ENCODE measurements at places on chromosomes 7 and 10.

DNA sequence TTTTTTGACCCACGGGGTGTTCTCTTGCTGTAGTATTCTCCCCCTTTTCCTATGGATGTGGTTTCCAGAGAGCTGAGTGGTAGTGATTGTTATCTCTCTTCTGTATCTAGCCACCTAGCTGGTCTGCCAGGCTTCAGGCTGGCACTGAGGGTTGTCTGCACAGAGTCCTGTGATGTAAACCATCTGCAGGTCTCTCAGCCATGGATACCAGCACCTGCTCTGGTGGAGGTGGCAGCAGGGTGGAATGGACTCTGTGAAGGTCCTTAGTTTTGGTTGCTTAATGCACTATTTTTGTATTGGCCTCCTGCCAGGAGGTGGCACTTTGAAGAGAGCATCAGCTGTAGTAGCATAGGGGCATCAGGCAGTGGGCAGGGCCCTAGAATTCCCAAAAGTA lies 851 bp downstream of the HYAL4 start:
- no peak for DNase-seq

DNA sequence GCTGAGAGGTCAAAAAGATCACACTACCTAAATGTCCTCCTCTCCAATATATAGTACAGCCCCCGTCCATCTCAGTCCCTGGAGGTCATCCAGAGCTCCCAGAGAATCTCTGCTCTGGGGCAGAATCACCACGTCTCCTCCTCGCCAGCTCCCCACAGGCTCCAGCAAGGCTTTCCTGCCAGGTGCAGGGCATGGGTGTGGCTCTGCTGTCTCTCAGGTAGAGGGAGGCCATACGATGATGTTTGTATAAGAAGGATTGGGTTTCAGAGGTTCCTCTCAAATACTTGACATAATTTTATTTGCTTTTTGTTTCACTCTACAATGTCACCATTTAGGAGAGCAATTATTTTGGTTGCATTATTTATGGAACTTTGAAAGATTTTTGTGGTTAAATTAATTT lies 98.3 kb upstream of the PRSS58 start:
- DNase-seq, result no peak

DNA sequence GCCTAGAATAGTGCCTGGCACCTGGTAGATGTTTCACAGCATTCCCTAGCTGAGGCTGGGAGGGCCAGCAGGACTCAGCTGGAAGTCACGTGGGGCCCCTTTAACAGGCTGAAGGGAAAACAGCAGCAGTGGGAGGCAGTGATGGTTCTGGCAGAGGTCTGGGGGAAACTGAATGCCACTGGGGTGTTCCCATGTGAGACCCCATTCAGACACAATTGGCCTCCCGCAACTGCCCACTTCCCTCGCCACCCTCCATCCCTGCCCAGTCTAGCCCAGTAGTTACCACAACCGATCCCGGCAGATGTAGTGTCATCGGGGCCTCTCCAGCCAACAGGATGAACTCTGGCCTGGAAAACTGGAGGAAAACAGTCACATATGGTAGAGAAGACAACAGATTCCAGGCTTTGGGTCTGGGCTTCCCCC lies 38.3 kb downstream of the FRMPD2 start:
- no peak for DNase-seq

- no peak for DNase-seq
Observed at GRCh38 chr7:20835111-20835750, 48.5 kb upstream of the SP8 start.

- no peak for DNase-seq
Observed at GRCh38 chr7:140026935-140027334, 35.8 kb downstream of the PARP12 start.

DNA sequence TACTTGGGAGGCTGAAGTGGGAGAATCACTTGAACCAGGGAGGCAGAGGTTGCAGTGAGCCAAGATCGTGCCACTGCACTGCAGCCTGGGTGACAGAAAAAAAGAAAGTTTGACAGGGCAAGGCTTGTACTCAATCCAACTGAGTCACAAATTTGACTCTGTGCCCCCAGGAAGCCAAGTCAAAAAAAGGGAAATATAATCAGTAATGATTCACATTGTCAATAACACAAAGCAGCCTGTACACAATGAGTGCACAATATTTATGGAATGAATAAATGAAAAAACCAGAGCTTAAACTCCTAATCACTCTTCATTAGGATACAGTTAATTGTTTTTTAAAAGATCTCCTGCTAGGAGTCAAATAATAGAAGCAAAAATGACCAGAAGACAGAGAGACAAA lies 6.4 kb downstream of the NAPEPLD start:
- no peak for DNase-seq

DNA sequence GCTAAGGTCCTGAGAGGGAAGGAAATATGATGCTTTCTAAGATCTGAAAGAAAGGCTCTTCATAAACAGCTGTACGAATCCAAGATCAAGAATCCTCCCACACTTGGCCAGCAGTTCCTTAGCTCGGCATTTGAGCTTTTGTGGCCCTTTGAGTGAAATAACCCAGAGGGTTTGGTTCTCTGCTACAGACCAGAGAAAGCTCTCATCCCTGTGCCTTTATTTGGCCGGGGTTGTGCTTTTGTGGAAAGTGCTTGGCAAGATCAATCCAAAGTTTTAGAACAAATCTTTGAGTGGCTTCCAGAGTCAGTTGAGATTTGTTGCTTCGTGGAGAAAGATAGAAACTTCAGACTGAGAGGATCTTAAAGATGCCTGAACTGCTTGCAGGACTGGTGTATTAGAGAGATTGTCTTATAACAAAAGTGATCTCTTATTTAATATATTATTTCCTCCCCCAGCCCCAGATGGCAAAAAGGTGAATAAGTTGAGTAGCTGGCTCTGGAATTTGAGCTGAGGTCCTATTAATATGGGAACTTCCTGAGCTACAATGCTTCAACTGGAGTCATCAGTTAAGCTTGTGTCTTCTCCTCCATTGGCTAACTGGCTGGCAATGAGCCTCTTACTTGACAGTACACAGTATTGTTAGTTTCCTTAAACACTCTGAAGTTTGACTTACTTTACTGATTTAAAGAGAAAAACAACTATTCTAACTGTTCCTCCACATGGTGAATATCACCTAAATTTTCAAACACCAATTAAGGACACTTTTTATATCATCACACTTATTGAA lies 687.3 kb downstream of the MAGI2 start:
- DNase-seq, result no peak

- no peak for DNase-seq
Observed at GRCh38 chr7:85095806-85096205, 91.0 kb downstream of the SEMA3D start.

DNA sequence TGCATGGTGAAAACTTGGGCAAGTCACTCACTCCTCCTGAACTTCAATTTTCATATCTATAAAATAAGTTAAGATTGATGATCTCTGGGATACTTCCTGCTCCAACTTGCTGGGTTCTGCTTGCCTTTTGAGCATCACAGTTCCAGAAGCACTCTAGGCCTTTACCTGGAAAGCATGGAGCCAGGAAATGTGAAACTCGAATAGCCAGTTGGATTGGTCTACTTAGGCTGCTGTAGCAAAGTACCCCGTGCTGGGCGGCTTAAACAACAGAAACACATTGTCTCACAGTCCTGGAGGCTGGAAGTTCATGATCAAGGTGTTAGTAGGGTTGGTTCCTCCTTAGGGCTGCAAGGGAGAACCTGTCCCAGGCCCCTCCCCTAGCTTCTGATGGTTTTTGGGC lies 64.5 kb downstream of the NAMPT start:
- DNase-seq, result no peak

GRCh38 chr10:46304062-46304461 lies 17.3 kb downstream of the ANTXRL start:
- DNase-seq, result no peak

GRCh38 chr7:87528730-87529129 lies 53.2 kb upstream of the ABCB4 start:
- no peak for DNase-seq

DNA sequence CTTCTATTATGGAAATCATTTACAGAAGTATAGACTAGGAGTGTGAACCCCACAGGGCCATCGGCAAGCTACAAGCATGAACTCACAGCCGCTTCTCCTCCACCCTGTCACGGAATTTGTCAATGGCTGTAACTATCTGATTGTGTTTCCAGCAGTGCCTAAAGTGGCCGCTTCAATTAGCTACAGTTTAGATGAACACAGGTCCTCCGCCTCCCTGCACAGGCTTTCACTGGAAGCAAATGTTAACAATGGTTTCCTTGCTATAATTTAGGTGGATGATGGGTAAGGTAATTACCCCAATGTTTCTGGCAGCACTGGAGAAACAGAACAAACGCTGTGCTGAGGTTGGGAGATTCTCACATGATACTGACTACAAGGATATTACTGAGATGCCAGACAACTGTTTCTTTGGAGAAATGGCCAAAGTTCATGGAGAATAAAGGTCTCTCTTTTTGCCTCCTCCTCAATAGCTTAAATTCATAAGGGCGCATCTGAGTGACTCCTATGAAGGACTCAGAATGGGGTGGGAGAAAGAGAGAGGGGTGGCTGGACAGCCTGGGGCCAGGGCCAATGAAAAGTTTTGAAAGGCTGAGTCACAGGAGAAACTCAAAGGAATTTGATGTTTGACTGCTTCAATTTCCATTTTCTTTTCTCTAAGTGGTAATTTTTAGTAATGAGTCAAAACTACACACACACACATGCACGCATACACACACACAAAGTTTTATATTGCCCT lies 78.9 kb downstream of the SVIL start:
- no peak for DNase-seq

GRCh38 chr10:2700626-2701305 lies 366.6 kb upstream of the PFKP start:
- no peak for DNase-seq

GRCh38 chr7:157688533-157689268 lies 351.9 kb downstream of the DNAJB6 start:
- no peak for DNase-seq

- DNase-seq, result no peak
Observed at GRCh38 chr10:51965451-51965850, 266.1 kb upstream of the CSTF2T start.

- no peak for DNase-seq
Observed at GRCh38 chr10:12349629-12350166, 351 bp downstream of the CAMK1D start.

DNA sequence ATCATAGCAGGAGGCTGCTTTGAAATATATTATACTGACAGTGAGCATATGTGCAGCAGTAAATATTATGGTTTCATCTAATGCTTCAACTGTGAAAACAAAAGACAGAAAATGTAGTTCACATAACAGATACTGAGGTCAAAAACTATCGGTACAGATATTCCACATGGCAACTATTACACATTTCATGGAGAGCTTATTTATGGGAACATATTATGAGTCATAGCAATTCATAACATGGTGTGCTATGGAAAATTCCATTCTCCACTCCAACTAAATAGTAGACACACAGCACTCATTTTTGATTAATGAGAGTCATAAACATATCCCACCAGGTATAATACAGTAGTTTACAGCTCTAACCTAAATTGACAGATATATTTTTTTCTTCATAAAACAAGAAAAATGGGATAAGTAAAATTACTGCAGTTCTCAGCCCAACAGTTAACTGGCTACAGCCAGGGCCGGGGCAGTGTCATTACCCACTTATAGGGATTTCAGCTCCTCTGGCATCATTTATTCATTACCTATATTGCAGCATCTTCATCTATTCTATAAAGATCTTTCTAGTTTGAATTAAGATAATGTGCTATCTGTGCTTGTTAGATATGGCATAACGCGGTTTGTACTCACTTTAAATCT lies 475.6 kb upstream of the KLF6 start:
- no peak for DNase-seq

- DNase-seq, result no peak
Observed at GRCh38 chr7:12226756-12227155, 15.7 kb downstream of the TMEM106B start.

- no peak for DNase-seq
Observed at GRCh38 chr7:108002726-108003598, at the start of gene LAMB1. Gene LAMB1 (minus strand): TSS chr7:108003161. CDS start chr7:108002885, 276 bp downstream.

DNA sequence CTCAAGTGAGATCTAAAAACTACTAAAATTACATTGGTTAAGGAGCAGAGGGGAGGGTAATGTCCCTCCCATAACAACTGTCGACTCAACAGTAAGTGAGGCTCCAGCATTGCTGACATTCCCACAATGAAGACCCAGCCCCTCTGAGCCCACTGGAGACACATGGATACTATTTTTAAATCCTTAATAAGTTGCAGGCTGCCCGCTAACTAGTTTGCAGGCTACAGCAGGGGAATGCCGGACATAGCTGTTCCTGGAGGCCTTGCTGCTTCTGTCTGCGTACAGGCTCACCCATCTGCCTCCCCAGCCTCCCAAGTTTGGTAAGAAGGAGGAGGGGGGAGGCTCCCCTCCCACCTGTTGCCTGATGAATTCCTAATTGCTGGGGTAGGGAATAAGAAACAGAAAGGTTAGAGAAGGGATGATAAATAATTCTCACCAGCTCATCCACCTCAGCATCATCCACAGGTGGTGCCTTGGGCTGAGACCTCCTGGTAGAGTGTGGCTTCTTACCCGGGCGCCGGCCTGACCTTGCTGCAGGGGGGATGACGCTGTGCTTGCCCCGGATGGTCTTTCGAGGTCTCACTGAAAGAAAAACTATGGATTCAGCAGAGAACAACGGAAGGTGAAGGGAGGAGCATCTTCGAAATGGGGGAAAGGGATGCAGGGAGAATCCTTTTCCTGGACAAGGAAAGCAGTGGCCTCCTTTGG lies 10.1 kb downstream of the FZD9 start:
- DNase-seq, result no peak

DNA sequence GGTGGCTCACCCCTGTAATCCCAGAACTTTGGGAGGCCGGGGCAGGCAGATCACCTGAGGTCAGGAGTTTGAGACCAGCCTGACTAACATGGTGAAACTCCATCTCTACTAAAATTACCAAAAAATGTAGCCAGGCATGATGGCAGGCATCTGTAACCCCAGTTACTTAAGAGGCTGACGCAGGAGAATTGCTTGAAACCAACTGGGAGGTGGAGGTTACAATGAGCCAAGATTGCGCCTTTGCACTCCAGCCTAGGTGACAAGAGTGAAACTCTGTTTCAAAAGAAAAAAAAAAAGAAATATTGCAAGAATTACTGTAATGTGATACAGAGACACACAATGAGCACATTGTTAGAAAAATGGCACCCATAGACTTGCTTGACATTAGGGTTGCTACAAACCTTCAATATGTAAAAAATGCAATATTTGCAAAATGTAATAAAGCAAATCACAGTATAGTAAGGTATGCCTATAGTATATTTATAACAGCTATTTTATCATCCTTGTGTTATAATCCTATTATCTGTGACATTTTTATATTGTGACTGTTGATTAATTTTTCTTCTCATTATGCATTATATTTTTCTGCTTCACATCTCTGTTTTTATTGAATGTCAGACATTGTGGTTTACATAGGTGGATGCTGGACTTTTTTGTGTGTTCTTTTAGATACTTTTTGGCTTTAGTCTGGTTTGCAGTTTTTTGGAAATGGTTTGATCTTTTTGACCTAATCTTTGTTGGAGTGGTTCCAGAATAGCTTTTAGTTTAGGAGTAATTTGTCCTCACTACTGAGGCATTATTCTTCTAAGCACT lies 55.4 kb upstream of the HELLS start:
- DNase-seq, result no peak

All from thymus (tissue), 14 donors.